ENCODE measurements at places on chromosomes 5 and 9.

DNA sequence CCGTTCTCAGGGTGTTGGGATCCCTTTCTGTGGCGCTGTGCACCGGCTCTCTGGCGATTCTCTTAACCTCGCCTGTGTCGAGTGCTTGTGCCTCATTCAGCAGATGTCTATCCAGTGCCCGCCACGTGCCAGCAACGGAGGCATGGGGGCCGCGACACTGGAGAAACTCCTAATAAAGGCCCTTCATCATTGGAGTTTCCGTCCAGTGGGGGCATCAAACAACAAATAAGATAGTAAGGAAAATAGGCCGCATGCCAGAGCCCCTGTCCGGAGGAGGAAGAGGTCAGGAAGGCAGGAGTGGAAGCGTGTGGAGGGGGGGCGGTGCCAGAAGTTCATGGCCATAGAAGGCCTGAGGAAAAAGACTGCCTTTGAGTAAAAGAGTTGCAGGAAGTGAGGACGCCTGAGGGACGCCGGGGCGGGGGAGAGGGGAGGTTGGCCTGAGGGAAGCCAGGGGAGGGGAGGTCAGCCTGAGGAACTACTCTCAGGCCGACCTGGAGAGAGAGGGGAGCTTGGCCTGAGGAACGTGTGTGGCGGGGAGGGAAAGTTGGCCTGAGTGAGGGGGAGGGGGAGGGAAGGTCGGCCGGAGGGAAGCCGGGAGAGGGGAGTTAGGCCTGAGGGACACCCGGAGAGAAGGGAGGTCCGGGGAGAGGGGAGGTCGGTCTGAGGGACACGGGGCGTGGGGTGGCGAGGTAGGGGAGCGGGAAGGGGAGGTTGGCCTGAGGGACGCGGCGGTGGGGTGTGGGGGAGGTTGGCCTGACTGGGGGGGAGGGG, 82.2 kb downstream of the CACNA1B start:
- DNase-seq, result no peak

GRCh38 chr9:110126986-110127864, 80.7 kb downstream of the C9orf152 start:
- DNase-seq, result no peak

DNA sequence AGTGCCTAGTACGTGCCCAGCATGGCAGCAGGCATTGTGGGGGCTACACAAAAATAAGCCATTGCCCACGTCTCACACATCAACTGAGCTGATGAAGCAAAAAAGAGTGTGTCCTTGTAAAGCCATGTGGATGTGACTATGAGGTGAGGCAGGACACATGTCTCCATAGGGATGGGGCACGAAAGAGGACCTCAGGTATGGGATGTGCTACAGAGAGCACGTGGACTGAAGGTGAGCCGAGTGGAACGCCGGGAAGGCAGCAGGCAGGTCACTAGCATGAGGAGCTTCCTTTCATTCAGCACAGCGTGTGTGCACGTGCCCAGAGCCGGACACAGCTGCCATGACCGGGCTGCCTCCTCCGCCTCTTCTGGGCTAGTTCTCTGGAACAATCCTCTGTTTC, 429.8 kb downstream of the SPOCK1 start:
- no peak for DNase-seq

- DNase-seq, result no peak
These were observed 161.7 kb upstream of the STK32A start for GRCh38 chr5:147073098-147073497.

- DNase-seq, result no peak
These were observed 123.1 kb upstream of the ANKRD55 start for GRCh38 chr5:56356121-56356835.

DNA sequence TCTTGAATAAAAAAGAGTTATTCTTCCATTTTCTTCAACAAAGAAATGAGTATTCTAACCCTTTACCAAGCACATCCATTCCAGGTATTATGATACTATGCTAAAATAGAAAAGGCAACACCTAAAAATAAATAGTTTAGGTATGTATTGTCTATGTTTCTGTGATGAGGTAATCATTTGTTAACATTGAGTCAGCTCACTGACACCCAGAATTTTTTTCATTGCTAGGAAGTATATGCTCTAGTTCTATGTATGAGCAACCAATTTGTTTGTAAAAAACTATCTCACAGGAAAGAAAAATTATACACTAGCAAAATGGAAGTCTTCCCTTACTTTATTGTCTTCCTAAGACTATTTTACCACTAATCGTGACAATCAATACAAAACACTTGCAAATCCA, 615.6 kb upstream of the GRIN3A start:
- DNase-seq, result no peak

DNA sequence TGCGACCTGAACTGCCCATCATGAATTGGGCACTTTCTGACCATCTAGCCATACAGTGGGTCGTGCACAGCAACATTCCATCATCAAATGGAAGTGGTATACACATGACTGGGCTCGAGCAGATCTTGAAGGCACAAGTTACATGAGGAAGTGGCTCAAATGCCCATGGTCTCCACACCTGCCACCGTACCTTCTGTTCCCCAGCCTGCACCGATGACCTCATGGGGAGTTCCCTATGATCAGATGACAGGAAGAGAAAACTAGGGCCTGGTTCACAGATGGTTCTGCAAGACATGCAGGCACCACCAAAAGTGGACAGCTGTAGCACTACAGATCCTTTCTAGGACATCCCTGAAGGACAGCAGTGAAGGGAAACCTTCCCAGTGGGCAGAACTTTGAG, 21.8 kb downstream of the MTMR12 start:
- no peak for DNase-seq
